Activated CD4-positive, alpha-beta T cell treated with anti-CD3 and anti-CD28 coated beads for 1 hour (primary cell): ENCODE measurements at places on chromosomes 2 and 18.

DNA sequence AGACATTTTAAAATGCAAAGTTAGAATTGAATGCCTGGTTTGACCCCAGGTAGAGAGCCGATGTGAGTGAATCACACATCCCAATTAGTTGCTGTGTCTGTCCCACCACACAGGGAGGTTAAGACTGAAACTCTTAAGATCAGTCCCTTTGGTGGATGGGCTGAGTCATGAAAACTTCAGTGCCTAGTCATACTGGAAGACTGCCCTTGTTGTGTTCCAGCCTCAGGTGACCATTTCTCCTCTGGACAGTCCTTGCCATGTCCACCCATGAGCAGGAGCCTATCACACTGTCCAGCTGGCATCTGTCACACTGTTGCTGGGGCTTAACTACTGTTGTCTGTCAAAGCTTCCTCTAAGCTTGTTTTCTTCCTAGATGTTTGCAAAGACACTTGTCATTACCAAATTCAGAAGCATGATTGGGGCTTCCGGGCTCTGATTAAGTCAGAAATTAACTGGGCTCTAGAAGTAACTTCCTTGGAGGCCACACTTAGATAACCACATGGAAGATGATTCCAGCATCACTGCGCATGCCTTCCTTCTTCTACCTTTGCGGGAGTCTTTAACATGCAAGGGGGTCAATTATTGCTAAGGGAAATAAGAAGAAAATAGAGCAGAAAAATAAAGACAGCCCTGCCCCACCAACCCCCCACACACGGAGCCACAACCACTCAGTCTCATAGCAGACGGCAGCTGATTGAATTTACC is 21.3 kb downstream of the CYRIA start:
- no peak for DNase-seq

DNA sequence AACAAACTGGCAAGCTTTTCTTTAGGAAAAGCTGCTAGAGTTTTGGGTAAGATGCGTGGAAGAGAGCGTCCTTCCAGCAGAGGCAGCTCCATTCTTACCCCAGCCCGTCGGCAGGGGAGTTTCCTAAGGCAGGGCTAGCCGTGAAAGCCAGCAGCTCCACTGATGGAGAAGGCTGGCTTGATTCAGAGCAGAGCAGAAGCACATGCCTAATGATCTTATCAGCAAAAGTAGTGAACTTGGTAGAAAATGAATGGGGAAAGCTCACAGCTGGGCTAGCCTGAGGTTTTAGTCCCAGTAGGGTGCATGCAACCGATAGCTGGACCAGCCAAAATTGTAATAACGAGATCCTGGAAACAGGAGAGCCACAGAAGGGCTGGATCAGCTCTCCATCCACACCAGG is 20.8 kb downstream of the LAMA1 start:
- DNase-seq: no peak

DNA sequence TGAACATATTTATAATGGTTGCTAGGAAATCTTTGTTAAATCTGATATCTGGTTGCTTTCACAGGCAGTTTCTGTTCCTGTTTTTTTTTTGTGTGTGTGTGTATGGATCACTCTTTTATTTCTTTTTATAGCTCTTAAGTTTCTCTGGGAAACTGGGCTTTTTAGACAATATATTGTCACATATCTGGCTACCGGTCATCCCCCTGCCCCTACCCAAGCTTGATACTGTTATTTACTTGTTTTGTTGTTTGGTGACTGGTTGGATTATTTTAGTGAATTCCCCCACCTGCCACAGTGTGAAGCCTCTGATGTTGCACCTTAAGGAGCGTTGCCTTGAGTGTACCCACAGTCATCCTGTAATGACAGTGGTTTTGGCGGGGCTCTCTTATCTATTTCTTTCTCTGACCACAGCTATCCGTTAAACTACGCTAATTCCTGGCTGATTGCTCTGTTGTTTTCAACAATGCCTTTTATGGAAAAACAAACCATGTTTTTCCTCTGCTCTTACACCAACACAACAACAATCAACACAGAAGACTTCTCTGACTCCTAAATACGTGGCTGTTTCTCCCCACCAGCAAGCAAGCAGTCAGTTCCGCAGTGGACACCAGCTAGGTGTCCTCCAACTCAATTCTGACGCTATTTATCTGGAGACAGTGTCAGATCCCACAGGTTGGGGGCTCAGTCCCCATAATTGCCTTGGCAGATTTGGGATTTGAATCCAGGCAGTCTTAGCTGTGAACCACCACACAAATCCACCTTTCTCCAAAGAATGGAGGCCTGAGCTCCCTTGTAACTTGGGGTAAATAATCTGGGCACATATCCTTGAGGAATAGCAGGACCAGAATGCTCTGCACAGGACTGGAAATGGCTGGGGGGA is 10.9 kb downstream of the GNLY start:
- no peak for DNase-seq

DNA sequence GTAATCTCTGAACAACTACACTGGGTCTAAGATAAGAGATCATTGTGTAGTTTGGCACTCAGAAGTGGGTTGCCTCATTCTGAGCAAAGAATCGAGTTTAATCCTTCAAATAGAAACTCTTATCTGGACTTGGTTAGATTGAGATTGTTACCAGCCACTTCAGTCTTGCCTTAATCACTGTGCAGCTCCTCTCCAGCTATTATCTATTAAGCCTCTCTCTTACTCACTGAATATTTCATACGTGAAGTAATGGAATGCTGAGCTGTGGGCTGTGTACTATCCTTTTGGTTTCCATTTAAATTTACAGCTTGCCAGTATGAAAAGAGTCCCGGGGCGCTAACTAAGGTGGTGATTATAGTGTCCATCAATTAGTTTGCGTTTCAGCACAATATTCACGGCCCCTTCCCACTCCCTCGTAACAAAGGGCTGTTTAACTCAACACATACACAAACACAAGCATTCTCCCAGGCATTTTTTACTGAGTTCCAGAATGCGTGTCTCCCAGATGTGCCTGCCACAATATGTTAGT is 65.7 kb upstream of the NCKAP5 start:
- no peak for DNase-seq

GRCh38 chr18:13233787-13234783 is 15.5 kb downstream of the LDLRAD4 start:
- no peak for DNase-seq
